ENCODE measurements at places on chromosomes 2 and 18.

DNA sequence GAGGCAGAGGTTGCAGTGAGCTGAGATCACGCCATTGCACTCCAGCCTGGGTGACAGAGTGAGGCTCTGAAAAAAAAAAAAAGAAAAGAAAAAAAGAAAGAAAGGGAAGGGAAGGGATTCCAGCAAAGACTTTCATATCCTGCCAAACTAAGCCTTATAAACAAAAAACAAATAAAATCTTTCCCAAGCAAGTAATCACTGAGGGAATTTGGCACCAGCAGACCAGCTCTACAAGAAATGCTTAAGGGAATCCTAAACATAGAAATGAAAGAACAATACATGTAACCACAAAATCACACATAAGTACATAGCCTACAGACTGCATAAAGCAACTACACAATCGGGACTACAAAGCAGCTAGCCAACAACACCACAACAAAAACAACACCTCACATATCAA lies 79.1 kb downstream of the TRABD2A start:
- no peak for DNase-seq

GRCh38 chr18:58593938-58594337 lies 35.0 kb downstream of the ALPK2 start:
- no peak for DNase-seq

DNA sequence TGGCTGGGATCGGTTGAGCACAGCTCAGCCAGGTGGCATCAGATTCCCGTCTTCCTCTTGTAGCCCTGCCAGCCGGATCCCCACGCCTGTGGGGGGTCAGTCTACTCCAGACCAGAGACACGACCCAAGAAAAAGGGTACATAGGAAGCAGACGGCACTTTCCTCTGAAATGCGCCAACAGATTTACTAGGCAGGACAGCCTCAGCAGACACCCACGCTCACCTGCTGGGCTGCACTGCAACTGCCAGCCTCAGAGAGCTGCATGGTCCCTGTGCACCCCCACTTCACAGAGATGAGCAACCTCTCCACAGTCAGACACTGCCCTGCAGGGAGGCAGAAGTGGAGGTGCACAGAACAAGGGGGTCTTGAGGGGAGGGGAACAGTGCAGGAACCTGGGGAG lies 75.7 kb upstream of the OTOS start:
- no peak for DNase-seq

DNA sequence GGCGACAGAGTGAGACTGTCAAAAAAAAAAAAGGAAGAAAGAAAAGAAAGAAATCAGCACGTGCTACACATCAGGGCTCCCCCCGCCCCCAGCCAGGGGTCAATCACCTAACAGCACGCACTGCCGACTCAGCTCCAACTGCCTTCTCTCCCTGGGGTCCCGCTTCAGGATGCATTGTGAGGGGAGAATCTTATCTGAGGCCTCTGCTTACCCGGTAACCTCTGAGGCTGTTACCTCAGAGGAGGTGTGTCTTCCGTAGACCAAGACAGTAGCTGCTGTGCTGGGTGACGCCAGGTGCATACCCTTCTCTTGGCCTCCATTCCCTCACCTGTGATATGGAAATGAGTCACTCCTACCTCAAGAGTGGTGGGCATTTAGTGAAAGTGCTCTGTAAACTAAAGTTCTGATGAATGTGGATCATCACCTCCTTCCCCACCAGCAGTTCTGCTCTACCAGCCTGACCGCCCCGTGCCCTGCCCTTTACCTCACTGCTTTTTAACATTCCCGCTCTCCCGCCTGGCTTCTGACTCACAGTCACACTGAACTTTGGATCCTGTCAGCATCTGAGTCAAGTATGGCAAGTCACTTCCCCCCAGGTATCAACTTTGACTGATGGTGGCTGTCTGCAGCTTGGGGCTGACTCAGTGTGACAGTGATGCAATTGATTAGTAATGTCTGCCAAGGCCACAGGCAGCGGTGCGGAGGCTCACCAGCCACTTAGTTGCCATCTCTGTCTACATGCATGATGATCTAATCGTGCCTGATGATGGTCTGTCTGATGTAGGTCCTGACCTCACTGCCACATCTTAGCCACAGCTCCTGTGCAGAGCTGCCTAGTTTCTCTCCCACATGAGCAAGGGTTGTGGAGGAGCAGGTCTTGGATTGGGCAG lies 20.1 kb downstream of the ARID5A start:
- DNase-seq = peak; percentile 77

DNA sequence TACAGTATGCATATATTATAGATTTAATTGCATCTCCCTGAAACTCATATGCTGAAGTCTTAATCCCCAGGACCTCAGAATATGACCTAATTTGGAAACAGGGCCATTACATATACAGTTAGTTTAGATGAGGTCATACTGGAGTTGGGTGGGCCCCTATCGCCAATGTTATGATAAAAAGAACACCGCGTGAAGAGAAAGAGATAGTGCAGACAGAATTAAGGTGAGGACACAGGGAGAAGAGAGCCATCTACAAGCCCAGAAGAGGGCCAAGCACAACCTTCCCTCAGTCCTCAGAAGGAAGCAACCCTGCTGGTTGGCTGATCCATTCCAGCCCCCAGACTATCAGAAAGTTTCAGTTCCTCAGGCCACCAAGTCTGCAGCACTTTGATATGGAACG lies 311.9 kb upstream of the RAB6C start:
- no peak for DNase-seq

- DNase-seq = no peak
Observed at GRCh38 chr18:376311-376710, 108.5 kb upstream of the THOC1 start.

DNA sequence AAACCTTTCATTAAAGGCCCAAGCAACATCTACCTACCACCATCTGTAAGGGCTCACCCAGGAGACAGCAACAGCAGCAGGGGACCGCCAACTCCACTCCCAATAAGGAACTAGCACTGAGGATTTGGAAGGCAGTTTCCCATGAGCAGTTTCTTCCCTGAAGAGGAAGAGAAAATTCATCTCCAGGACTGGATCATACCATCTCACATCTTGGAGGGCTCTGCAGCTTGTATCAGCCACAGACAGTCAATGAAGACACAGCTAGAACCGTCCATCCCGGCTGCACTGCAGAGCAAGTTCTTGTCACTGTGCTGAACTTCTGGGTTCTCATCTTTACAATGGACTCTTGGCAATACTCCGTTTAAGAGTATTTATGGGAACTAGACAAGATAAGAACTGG lies 2.8 kb upstream of the GYPC start:
- DNase-seq = no peak

GRCh38 chr18:13216092-13216582 lies 2.4 kb upstream of the LDLRAD4 start:
- peak; percentile 62 for DNase-seq

DNA sequence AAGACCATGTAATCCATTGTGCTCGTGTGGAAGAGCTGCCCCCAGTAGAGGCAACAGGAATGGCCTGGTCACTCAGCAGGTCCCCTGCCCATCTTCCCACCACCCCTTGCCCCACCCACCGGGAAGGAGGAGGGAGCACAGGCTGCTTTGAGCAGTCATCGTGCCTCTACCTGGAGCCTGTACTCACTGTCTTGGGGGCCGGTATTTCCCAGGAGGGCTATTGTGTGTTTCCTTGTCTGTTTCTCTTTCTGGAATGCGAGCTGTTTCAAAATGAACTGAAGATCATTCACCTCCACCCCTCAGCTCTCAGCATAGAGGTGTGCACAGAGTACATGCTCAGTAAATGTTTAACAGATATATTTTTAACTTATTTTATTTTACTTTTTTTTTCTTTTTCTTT lies 7.7 kb upstream of the AMMECR1L start:
- no peak for DNase-seq

DNA sequence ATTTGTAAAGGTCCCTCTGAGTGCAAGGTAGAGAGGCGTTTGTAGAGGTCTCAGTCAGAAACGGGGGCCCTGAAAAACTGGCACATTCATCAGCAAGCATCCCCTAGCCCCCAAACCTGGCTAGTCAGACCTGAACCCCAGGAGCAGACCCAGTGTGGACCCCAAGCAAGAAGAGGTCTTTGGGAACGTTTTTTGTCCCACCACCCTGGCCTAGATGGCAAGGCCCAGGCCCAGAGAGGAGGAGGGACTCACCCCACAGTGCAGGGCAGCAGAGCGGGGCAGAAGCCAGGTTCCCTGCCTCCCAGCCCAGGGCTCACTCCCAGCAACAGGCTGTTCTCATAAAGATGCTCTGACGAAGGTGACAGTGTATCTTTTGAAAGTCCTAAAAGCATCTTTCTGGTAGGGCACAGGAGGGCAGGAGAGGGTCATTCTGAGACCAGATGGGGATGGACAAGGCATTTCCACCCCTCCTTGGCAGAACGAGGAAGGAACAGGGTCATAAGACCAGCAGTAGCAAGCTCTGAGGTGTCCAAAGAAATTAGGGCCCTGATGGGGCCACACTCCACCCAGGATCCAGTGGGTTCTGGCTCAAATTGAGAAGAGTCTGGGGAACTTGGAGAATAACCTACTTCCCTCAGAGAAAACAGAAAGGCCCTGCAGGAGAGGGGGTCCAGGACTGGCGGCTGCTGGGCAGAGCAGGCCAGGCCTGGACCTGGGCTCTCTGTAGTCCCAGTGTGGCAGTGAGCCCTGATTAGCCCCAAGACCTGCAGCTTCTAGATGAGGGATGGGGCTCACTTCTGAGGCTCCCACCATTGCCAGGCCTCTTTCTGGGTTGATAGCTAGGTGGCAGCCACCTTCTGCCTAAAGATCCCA lies 18.2 kb downstream of the ADRA2B start:
- peak; percentile 16 for DNase-seq

- DNase-seq = no peak
Observed at GRCh38 chr2:198371921-198372543, 567.6 kb downstream of the PLCL1 start.

DNA sequence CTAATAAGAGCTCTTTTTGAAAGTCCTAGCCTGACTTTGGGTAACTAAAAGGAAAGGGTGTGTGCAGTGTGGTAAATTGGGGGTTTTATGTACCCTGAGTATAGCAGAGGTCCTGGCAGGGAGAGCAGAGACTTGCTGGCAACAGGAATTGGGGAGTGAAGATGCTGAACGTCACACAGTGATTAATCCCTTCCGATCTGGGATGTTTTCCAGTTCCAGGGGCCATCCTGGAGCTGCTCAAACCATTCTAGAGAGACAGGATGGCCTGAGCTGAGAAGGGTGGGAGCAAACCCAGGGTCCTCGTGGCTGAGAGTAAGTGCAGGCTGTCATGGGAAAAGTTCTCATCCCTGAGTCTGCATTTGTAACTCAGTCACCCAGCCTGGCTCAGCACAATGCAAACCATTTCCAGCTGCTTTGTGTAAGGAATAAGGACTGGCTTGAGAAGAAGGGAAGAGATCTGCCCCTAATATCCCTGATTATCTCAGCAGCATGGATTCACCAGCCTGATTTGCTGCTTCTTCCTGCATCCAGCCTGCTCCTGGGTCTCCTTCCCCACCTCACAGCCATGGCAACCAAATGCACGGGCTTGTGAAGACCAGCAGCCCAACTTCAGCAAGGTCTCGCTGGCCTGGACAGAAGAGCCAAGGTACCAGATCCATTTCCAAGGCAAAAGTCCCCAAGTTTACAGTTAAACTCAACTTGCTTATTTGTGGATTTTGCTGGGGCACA lies 47.1 kb upstream of the CELF4 start:
- DNase-seq = no peak

DNA sequence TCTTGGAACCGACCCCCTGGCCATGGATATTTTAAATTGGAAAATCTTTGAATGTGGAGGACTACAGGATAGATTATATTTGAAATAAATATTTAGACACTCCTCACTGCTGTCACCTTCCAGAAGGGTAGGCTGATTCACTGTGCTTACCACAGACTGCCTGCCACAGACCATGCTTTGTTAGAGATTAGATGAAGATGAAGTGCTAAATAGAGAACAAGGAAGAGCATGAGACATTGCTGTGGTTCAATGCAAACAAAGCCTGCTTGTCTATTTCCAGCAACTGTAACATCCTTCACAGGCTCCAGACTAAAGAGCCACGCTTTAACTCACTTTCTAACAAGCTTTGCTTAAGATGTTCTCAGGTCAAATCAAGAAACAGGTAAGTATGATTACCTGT lies 81.0 kb upstream of the TMEM17 start:
- no peak for DNase-seq

GRCh38 chr18:37188016-37188791 lies 359.3 kb downstream of the KIAA1328 start:
- DNase-seq = no peak

GRCh38 chr2:198312596-198313483 lies 508.4 kb downstream of the PLCL1 start:
- no peak for DNase-seq

All from stimulated activated CD8-positive, alpha-beta memory T cell treated with anti-CD3 and anti-CD28 coated beads, Interleukin-4, amount 100 ng/mL, for 48 hours (primary cell).